ENCODE measurements at places on chromosomes 16 and 17.

GRCh38 chr17:59827721-59828477 lies 64.8 kb downstream of the TUBD1 start:
- no peak for DNase-seq

DNA sequence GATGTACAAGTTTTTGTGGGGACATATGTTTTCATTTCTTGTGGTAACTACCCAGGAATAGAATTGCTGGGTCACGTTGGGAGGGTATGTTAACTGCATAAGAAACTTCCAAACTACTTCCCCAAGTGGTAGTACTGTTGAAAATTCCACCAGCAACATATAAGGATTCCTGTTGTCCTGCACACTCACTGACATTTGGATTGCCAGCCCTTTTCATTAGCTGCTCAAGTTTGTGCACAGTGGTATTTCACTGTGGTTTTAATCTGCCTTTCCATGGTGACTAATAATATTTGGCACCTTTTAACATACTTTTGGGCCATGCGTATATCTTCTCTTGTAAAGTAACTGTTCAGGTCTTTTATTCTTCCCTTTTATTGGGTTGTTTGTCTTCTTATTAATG lies 103.3 kb downstream of the GNAO1 start:
- no peak for DNase-seq

DNA sequence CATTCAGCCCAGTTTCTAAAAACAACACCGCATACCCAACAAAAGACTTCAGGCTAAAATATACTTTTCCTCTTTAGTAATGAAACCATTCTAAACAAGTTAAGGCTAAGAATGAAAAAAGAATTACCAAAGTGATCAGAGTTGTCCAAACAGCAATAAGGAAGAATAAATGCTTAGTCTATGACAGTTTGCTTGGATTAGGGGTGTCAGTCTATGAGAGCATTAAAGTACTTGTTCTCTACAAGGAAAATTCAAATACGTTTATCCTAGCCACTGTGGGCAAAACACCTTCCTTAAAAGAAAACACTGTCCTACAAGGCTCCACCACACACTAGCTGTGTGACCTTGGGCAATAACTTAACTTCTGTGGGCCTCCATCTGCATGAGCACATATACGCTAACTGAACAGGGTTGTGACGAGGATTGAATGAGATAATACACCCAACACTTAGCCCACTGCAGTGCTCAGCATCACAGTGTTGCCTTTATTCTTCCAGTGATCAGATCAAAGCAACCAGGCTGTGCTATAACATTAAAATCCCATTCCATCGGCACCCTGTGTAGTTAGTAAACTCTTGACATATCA lies 53.6 kb downstream of the TEX2 start:
- no peak for DNase-seq

GRCh38 chr17:59530531-59530930 lies 34.9 kb upstream of the DHX40 start:
- no peak for DNase-seq

GRCh38 chr17:19388791-19389785 lies 2.1 kb upstream of the MFAP4 start:
- DNase-seq = no peak

DNA sequence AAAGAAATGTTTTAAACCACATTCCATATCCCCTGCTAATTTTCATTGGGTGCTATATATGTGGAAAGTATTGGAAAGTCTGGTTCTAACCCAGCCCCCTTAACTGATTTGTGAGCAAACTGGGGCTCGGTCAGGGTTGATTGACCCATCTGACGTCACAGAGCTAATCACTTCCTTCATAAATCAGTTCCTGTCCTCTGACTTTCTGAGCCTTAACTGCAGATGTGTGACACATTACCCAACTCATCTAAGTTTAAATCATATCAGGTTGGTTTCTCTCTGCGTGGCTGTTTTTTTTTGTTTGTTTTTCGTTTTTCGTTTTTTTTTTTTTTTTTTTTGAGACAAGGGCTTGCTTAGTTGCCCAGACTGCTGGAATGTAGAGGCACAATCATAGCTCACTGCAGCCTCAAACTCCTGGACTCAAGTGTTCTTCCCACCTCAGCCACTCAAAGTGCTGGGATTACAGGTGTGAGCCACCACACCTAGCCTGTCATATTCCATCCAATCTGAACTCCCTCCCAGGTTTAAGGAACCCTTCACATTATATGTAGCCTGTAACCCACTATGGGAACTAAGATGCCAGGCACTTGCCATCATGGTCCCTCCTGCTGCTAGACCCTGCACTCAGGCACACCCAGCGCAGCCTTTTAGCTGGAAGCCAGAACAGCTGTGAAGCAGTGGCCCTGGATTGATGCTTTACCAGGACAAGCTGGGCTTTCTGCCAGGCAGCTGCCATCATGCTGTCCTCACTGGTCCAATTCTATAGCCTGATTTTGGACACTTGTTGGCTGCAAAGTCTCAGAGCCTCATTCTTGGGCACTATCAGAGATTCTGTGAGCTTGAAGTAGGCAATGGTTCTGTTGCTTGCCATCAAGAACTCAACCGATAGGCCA lies 6.9 kb upstream of the BPTF start:
- DNase-seq = no peak

GRCh38 chr16:86033016-86033474 lies 134.1 kb downstream of the IRF8 start:
- no peak for DNase-seq

GRCh38 chr16:53852678-53853077 lies 148.7 kb downstream of the FTO start:
- no peak for DNase-seq

DNA sequence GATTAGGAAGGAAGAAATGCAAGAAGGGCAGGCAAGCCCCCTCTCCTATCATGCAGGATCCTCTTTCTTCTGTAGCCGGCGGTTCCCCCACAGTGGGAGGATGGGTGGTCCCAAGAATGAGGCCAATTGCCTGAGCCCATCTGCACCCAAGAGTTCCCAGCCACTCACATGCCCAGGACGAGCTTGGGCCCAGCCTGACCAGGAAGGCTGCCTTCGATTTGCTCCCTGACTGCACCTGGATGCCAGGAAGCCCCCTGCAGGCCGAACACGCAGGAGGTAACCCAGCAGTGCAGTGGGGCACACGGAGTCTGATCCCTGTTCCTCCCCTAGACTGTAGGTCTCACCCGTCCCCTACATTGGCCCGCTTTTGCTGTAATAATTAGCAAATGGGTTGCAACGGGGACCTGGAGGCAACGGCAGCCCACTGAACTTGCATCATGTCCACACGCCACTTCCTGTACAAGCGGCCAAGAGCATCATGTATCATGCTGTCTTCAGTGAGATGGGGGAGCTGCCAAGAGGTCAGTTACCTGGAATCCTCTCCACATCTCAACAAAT lies 67.5 kb downstream of the AMFR start:
- DNase-seq = no peak

DNA sequence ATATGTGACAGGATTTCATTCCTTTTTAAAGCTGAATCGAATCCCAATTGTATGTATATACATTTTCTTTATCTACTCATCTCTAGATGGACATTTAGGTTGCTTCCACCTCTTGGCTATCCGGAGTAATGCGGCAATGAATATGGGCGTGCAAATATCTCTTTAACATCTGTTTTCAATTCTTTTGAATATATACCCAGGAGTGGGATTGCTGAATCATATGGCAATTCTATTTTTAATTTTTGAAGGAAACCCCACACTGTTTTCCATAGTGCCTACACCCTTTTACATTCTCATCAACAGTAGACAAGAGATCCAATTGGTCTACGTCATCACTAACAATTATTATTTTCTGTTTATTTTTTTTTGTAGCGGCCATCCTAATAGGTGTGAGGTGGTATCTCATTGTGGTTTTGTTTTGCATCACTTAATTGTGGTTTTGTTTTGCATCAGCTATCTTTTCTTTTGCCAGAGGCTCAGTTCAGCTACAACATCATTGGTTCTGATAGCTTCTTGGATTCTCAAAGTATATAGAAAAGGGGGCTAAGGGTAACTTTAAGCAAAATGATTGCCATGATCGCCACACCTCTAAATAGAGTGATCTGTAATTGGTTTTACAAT lies 25.6 kb upstream of the MAP2K6 start:
- no peak for DNase-seq

DNA sequence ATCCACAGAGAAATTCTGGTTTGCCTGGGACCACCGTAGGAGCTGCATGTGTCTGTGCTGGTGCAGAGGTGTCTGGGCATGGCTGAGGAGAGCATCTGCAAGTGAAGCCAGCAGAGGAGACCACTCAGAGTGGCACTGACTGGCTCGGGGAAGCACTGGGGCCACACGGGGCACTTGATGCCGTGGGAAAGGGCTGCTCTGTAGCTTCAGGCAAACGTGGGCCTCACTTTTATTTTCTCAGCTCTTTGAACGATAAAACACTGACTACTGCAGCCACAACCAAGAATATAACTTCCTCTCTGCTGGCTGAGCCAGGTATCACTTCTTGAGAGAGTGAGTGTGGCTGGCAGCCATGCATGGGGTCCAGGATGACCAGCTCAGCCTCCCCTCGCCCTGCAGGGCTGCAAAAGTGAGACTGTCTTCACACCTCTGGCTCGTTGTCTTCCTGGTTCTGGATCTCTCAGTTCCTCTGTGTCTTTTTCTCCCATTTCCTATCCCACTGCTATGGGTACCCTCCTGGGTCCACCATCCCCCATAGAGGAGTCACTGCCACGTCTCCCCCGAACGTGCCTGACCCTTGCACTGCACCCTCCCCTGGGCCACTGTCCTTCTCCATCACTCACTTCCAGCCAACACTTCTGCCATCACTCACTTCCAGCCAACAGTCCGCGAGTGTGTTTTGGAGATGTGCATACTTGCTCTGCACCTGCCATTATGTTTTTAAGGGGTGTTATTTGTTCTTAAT lies 201.4 kb upstream of the CHMP6 start:
- DNase-seq = peak; percentile 41

DNA sequence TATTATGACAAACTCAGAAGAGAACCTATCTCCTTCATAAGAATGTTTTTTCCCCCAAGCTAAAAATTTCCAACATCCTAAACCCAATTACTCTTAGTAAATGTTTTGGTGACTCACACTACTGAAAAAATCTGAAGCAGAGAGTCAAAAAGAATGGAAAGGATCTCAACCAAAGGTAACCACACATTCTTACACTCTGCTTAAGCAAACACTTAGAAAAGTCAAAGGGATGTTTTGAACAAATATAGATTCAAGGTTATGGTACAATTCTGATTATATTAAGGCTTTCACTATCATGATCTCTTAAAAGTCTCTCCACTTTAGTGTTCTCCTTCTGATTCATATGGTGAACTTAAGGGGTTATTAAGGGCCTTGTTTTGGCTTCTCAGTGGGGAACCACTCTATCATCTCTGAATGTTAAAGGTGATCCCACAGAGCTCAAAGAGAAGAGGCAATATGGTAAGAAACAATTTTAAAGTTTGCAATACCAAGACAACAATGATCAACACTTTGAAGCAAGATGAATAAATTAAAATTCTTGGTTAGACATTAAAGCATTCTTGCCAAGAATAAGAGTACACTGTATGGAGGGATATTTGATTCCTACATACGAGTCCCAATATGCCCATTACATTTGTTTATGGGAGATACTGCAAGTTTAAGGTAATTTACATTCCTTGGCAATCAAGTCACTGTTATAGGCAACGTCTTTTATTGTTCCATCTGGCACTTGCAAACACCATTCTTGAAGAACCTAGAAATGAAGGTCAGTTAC lies 69.2 kb downstream of the CDC27 start:
- no peak for DNase-seq

DNA sequence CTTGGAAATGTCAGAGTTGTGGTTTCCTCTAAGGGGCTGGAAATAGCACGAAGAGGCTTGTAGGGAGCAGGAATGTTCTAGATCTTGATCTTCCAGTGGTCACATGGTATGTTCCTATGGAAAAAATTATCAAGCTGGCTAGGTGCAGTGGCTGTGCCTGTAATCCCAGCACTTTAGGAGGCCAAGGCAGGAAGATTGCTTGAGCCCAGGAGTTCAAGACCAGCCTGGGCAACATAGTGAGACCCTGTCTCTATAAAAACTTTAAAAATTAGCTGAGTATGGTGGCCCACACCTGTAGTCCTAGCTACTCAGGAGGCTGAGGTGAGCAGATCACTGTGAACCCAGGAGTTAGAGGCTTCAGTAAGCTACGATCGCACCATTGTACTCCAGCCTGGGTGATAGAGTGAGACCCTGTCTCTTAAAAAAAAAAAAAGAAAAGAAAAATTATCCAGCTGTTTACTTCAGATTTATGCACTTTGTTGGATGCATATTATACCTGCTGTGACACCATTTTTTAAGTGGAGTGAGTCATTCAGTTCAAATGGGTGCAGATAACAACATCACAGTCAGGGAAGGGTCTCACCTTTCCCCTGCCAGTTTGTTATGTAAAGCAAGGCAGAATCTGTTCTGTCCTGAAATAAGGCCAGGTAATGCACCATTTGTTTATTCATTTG lies 65.7 kb upstream of the LYRM9 start:
- DNase-seq = no peak

- no peak for DNase-seq
These were observed 25.3 kb downstream of the IST1 start for GRCh38 chr16:71920658-71921057.

- DNase-seq = no peak
These were observed 89.1 kb downstream of the TBC1D16 start for GRCh38 chr17:79946352-79947231.

DNA sequence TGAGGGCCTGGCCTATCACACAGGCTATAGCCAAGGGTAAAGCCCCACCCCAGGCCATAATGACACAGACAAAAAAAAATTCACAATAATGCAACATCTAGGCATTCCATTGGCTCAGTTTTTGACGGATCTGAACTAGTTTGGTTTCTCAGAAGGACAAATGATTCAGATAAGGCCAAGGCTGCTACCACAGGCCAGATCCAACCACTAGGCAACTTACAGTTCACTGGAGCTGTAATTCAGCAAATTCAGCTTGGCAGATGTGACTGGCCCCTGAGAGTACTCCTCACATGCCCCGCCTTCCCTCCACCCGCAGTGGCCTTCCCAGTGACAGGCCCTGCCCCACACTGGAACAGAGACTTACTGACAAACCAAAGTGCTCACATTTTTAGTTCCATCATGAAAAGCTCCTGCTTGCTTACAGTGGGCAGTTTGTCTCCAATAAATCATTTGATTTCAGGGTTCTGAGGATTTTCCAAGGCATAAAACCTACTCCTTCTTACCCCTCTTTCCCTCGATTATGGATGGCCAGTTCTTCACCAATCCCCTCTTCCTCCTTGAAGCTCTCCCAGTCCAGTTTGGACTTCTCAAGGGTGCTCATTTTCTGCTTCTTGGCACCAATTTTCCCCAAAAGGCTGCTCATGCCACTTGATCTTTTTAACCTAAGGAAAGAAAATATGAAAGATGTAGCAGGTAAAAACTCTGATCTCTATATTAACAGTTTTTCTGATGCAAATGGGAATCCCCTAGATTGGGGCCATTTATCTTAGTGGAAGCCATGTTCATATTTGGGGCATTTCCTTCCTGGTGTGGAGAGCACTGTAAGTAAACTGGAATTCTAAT lies 53.3 kb upstream of the BCAR1 start:
- no peak for DNase-seq
